GM12891 (cell line): ENCODE measurements at places on chromosomes 2 and 18.
A peak's percentile ranks its signal among the peaks of the same experiment; 100 is the strongest.

DNA sequence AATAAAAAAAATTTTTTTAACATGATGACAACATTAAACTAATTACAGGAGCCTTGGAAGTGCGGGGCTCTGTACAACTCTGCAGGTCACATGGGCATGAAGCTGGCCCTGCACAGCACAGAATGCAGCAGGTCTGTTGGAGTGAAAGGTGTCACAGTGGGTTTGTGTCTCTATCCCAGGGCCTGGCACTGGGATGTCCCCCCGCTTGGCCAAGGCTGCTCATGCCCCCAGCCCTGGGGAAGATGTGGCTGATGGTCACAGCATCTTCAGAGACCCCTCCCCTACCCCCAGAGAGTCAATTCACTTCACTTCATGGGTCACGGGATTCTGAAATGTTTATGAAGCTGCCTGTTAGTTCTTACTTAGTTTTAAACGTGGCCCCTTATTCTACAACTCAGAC lies 95.9 kb upstream of the TAF1B start:
- DNase-seq, result no peak

- no peak for DNase-seq
These were observed 182.5 kb downstream of the TNS1 start for GRCh38 chr2:217820091-217820819.

DNA sequence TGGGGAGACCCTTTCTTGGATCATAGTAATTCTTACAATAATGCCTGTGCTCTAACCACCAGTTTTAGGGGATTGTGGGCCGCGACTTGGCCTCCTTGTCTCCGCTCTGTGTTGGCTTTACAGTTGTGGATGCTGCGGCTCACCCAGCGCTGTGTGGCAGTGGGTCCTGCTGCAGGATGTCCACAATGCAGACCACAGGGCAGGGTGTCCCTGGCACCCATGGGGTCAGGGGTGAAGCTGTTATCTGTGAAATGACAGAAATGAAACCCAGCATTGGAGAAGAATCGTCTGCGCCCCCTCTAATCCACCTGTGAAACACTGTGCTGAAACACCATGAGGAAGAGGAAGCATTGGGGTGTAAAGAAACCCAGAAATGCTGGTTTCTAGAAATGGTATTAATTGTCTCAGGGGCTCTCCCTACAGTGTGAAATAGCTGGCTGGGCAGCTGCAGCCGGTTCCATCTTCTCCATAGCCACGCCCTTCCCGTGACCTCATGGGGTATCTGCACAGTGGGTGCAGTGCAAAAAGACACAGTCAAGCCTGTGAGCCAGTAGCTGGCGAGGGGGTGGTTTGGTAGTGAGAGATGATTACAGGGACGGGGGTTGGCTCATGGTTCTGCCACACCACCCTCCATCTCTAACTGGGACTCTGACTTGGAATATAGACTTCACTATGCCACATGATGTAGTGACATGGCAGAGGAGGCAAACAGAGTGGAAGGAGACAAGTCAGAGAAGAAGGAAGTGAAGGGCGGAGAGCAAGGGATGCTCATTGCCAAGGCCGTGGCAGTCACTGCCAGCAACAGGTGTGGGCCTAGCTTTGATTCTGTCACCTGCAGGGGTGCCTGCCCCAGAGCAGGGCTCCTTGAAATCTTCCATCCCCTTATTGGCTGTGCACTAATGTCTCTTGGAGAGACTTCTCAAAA lies 16.2 kb downstream of the INPP4A start:
- no peak for DNase-seq

- DNase-seq, result no peak
These were observed 4.8 kb downstream of the EPHA4 start for GRCh38 chr2:221567231-221567760.

- DNase-seq, result no peak
These were observed 162.3 kb downstream of the PHLPP1 start for GRCh38 chr18:62877411-62878221.

- no peak for DNase-seq
These were observed 221.4 kb downstream of the CLIP4 start for GRCh38 chr2:29336341-29337241.

- no peak for DNase-seq
These were observed 649 bp upstream of the GPBAR1 start for GRCh38 chr2:218260166-218260565.

- DNase-seq, result no peak
These were observed 879.0 kb downstream of the DSC3 start for GRCh38 chr18:30163573-30163972.

GRCh38 chr2:224716201-224716600 lies at the start of gene CCDC195:
CCDC195 (minus strand) TSS chr2:224716365; CDS start chr2:224716365, 0 bp downstream.
- DNase-seq, result no peak

- DNase-seq, result no peak
These were observed 27.4 kb upstream of the SP140L start for GRCh38 chr2:230299618-230300017.

GRCh38 chr2:196431076-196431475 lies 208.4 kb upstream of the CCDC150 start:
- no peak for DNase-seq

DNA sequence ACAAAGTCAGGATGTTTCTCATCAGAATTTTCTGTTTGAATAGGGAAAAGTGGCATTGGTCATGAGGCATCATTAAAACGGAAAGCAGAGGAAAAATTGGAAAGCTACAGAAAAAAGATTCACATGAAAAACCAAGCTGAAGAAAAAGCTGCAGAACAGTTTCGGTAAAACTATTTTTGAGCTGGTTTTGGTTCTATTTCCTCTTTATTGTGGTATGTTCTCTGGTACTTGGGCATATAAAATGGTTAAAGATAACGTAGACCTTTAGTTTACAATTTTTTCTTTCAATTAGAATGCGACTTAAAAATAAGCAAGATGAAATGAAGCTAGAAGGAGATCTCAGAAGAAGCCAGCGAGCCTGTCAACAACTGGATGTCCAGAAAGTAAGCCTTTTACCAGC lies 7.6 kb downstream of the GPATCH11 start:
- no peak for DNase-seq

GRCh38 chr2:168198476-168199207 lies 48.8 kb downstream of the STK39 start:
- no peak for DNase-seq

DNA sequence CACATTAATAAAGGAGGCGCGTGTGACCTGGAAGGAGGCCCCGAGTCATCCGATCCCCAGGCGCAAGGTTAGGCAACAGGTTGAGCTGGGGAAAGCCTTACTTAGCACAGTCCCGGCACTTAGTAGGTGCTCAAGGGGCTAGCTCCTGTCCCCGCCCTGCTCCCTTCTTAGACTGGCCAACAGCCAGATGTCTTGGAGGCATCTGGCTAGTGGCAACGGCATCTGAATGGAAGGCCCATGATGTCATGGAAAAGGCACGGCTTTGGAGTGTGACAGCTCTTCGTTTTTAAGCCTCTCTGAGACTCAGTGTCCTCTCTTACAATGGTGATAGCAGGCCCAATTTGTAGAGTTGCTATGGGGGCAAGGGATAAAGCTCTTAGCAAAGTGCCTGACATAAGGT lies 258.3 kb downstream of the CYRIA start:
- DNase-seq, result no peak

GRCh38 chr2:85886590-85886989 lies 2.2 kb downstream of the ST3GAL5 start:
- DNase-seq, result no peak

DNA sequence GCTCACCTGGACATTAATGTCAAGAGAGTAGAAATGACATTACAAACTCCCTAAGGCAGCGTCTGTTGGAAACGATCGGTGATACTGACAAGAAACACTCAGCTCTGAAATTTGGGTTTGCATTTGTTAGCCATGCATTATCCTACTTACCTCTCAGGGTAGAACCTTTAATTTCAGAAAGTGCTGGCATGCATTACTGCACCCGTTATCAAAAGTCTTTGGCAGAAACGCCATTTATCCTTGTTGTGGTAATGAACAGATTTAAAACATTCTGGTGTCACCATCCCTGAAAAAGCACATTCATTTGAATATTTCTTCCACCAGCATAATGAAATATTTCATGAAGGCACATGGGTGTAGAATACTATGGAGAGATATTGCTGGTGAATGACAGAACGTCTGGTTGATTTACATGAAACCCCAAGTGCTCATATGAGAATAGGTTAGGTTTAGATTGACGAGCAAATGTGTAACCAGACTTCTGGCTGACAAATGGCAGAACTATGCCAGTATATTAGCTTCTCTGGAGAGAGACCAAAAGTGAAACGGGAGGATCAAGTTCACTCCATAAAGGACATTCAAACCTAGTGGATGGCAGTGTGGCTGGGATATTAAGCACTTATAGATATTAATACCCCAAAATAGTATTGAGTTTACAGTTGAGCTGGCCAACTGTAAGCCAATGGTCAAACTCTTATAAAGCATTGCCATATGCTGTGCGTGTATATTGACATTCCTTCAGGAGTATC lies 53.5 kb upstream of the ITGB6 start:
- DNase-seq, result no peak

- DNase-seq, result no peak
These were observed 10.2 kb downstream of the TMEM247 start for GRCh38 chr2:46489423-46490174.

DNA sequence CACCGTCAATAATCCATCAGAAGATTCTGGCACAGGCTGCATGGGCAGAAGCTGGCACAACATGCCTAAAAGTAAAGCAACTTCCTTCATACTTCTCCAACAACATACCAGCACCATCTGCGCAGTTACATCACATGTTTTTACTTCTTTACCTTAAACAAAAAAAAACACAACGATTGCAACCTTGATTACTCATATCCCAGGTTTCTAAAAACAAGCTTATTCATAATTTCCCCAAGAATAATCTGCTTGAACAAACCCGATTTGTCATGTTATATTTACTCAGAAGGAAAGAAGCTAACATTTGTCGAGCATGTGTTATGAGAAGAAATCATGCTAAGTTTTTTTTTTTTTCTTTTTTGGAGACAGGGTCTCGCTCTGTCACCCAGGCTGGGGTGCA lies 54.7 kb downstream of the THADA start:
- no peak for DNase-seq

GRCh38 chr2:134745023-134745422 lies 26.2 kb upstream of the TMEM163 start:
- no peak for DNase-seq

DNA sequence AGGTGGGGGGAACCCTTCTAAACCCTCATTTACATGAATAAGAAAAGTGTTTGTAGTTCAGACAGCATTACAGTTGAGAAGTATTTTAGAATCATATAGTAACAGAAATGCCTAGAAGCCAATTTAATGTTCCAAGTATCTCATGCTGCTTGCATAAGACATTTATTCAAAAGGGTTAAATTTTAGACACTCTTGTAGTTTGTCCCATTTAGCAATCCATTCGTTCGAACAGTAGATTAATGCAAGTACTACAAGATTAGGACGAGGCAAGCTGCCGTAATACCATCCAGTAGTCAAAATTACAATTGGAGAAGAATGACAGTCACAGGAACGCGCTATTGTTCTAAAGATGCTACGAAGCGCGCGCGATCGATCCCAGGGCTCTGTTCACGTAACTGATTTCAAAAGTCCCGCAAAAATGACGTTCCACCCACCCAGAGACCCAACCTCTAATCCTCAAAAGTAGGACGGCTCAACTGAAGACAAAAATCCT lies 1.2 kb downstream of the TMEM237 start:
- DNase-seq, result no peak

GRCh38 chr2:240182001-240182400 lies 41.5 kb upstream of the OTOS start:
- DNase-seq, result no peak

DNA sequence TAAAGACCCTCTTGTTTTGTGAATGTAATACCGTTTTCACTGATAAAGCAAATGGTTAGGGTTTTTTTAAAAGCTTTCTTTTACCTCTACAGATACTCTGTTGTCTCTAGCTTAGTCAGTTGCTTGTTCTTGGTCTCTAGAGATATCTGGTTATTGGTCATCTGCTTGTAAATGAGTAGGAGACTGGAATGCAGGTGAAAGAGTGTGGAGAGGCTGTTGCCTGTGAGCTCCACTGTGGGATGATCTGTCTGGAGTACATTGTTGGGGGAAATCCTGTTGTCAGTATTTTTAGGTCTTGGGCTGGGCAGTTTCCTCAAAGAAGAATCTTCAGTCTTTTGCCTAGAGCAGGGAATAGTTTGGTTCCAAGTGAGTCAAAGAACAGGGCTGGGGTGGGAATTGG lies 67.7 kb downstream of the SMCHD1 start:
- DNase-seq, result no peak

GRCh38 chr2:60470340-60470739 lies 83.1 kb downstream of the BCL11A start:
- DNase-seq, result no peak

- DNase-seq, result no peak
These were observed 456 bp downstream of the DOK1 start for GRCh38 chr2:74554820-74555531.

- DNase-seq, result no peak
These were observed 245.6 kb upstream of the TCF4 start for GRCh38 chr18:55833543-55833942.

- no peak for DNase-seq
These were observed 34.9 kb upstream of the GPC1 start for GRCh38 chr2:240400371-240401161.

- no peak for DNase-seq
These were observed 16.9 kb upstream of the SULT1C2 start for GRCh38 chr2:108271691-108272253.

- DNase-seq, result no peak
These were observed 208.1 kb downstream of the NCKAP5 start for GRCh38 chr2:133360190-133360589.

- DNase-seq, result peak; percentile 31
These were observed 88.6 kb upstream of the EML6 start for GRCh38 chr2:54634564-54635511.

- DNase-seq, result peak; percentile 16
These were observed 714 bp downstream of the ASXL3 start for GRCh38 chr18:33578518-33579348.

GRCh38 chr2:46634905-46635304 lies 155.5 kb downstream of the TMEM247 start:
- DNase-seq, result no peak

DNA sequence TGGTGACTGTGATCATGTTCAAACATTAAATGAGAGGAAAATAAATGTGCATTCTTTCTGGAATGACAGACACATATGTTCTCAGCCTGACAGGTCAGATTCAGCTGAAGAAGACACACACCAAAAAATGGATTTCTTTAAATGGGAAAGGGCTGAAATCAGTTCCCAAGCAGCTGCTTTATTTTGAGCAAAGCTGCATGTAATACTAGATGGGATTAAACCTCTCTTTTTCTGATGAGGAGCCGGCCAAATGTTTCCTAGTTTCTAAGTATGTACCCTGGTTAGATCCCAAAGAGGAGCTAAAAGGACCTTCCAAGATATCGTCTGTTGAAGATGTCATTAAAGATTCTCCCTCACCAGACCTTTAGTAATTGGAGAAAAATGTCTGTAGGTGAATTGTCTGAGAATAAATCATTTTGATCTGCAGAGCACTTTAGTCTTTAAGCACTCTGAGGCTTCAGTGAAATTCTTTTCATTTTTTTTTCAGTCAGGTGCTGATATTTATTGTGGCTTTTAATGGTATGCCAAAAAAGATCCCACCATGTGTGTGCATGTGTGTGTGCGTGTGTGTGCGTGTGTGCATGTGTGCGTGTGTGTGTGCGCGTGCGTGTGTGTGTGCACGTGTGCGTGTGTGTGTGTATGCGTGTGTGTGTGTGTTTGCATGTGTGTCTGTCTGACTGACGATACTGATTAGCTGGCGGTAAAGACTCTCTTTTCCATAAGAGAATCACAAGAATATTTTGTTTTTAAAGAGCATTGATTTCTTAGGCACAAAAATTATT lies 175.8 kb downstream of the IRS1 start:
- no peak for DNase-seq
